ENCODE measurements at places on chromosomes 2 and 18.

DNA sequence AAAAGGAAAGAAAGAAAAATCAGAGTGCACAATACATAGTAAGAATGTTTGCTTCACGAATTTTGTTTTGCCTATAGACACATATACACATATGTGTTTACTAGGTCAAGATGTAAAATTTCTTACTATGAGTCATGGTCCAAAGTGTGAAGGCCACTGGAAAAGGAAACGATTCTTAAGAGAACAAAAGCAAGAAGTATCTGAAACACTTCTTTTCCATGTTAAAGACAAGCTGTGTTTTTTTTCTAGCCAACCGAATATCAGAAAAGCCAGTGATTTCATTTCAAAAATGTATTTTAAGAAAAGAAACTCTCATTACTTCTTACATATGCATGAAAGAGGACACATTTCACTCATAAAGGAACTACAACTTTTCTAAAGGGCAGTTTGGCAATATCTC is 24.9 kb downstream of the PECR start:
- H3K27me3 ChIP-seq: no peaks in the 10 kb centered on the region
- DNase-seq: no peak

DNA sequence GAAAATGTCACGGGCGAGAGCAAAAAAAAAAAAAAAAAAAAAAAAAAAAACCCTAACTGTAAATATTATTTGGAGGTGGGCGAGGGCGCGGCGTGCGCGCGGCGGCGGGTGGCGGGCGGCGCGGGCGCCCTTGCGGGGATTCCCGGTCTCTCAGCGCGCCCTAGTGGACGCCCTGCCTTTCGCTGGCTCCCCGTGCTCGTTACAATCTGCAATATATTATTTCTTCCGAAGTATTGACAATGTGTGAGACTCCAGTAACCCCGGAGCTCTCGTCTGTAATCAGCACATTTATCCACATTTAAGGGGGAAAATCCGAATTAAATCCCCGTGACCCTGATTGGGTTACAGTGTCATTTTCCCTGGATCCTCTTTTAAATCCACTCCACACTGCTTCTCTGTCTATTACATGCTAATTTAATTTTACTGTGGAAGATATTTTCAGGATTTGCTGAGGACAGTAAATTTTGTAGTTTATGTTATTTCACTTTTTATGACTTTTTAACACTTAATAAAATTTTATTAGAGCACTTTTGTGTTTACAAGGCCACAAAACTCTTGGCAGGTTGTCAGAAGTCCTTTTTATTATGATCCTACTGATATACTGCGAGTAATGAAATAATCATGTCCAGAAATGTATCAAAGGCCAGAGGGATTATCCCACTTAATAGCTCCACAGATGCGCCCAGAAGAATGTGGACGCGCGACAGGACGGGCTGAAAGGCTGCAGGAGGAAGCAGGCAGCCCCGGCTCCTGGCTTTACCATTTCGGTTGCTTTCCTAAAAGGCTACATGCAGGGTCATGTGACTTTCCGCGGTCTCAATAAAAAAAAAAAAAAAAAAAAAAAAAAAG is 369.1 kb downstream of the MTX2 start:
- H3K36me3 ChIP-seq: no peaks in the 10 kb centered on the region
- DNase-seq: peak; percentile 23
- H3K4me3 ChIP-seq: peak overlapping the region; percentile 49
- H3K27me3 ChIP-seq: peaks cover 59% of the 10 kb centered on the region

DNA sequence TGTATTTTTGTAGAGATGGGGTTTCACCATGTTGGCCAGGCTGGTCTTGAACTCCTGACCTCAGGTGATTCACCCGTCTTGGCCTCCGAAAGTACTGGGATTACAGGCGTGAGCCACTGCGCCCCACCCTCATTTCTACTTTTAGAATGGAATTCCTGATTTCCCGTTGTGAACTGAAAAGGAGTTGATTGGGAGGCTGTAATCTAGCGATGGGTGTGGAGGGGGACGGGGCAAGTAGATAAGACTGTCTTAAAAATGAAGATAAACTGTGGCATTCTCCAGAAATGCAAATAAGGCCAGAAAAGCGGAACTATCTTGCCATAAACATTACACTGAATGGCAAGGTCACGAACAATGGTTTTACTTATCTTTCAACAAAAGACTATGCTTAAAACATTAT is 135.4 kb downstream of the TRIB2 start:
- peaks cover 10% of the 10 kb centered on the region for H3K27me3 ChIP-seq
- no peaks in the 10 kb centered on the region for H3K4me1 ChIP-seq
- no peak overlapping the region for H3K27ac ChIP-seq

GRCh38 chr2:212908682-212909435 is 242.6 kb downstream of the IKZF2 start:
- H3K36me3 ChIP-seq: peaks cover 3% of the 10 kb centered on the region
- no peaks in the 10 kb centered on the region for H3K4me1 ChIP-seq
- H3K27ac ChIP-seq: no peak overlapping the region
- no peak for DNase-seq
- no peaks in the 10 kb centered on the region for H3K27me3 ChIP-seq

GRCh38 chr2:22513563-22513962 is 871.4 kb upstream of the KLHL29 start:
- no peaks in the 10 kb centered on the region for H3K4me1 ChIP-seq
- H3K4me3 ChIP-seq: no peak overlapping the region
- no peak for DNase-seq
- no peaks in the 10 kb centered on the region for H3K36me3 ChIP-seq
- H3K27me3 ChIP-seq: no peaks in the 10 kb centered on the region

GRCh38 chr18:37578886-37579513 is 13.4 kb upstream of the CELF4 start:
- H3K27me3 ChIP-seq: peaks cover 28% of the 10 kb centered on the region
- no peaks in the 10 kb centered on the region for H3K4me1 ChIP-seq
- H3K4me3 ChIP-seq: no peak overlapping the region
- no peak overlapping the region for H3K27ac ChIP-seq

- no peaks in the 10 kb centered on the region for H3K27me3 ChIP-seq
- no peak for DNase-seq
- H3K36me3 ChIP-seq: peaks cover 2% of the 10 kb centered on the region
Measured at GRCh38 chr2:142878031-142878678, 691 bp downstream of the KYNU start.

DNA sequence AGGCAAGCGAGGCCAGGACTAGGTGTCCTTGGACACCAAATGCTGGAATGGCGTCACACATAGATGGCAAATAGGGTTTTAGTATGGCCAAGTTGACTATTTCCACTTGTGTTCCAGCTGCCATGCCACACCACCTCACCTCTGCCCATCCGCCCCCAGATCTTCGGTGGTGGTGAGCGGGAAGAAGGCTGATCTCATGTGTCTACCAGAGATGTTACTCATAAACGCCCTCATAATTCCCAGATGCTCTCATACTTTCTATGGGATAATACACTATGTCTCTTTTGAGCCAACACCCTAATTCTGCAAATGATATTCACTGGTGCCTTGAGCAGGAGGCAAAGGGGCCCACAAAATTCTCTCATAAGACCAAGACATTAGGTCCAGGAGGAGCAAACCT is 281.1 kb upstream of the FN1 start:
- no peaks in the 10 kb centered on the region for H3K4me1 ChIP-seq
- H3K36me3 ChIP-seq: no peaks in the 10 kb centered on the region
- peaks cover 23% of the 10 kb centered on the region for H3K27me3 ChIP-seq
- no peak overlapping the region for H3K27ac ChIP-seq
- no peak for DNase-seq

DNA sequence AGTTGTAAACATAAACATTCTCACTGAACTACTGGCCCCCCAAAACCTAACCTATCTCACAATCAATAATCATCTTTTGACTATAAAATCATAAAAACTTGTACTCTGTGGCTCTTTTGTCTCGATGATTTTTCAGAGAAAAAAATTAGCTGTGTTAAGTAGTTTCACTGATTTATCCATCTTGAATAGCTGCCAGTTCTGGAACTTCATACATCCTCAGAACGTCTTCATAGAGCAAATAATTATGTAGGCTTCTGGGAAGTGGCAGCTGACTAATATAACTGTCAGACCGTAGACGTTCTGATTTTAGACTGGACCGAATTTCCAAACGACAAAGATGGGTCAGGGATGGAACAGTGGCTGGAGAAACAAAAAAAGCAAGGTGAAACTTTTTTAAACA is 97.3 kb upstream of the CHAC2 start:
- H3K36me3 ChIP-seq: peaks cover 4% of the 10 kb centered on the region
- no peak for DNase-seq
- H3K27me3 ChIP-seq: no peaks in the 10 kb centered on the region
- no peak overlapping the region for H3K27ac ChIP-seq

- peaks cover 55% of the 10 kb centered on the region for H3K4me1 ChIP-seq
- H3K36me3 ChIP-seq: peaks cover 12% of the 10 kb centered on the region
- DNase-seq: no peak
- H3K27me3 ChIP-seq: no peaks in the 10 kb centered on the region
Measured at GRCh38 chr18:35062408-35062807, 21.2 kb downstream of the MAPRE2 start.

DNA sequence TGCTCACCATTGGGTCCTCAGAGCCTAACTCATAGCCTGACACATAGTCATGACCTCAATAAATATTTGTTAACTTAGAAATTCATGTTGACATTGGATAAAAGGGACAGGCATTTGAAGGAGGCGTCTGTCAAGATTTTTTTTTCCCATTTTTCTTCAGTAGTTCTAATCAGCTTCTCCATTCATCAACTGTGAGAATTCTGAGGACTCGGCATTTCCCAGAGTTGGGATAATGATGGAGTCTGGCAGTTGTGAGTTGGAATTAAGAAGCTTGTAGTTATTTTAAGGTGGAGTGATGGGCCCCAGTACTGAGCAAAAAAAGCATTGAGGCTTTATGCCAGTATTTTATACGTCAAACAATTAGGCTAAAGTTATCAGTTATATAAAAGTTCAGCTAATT is 4.6 kb downstream of the SPATS2L start:
- H3K27ac ChIP-seq: no peak overlapping the region
- DNase-seq: no peak
- H3K27me3 ChIP-seq: no peaks in the 10 kb centered on the region

- no peak overlapping the region for H3K27ac ChIP-seq
- no peaks in the 10 kb centered on the region for H3K27me3 ChIP-seq
- H3K36me3 ChIP-seq: no peaks in the 10 kb centered on the region
Measured at GRCh38 chr2:2597712-2598111, 266.6 kb upstream of the MYT1L start.

DNA sequence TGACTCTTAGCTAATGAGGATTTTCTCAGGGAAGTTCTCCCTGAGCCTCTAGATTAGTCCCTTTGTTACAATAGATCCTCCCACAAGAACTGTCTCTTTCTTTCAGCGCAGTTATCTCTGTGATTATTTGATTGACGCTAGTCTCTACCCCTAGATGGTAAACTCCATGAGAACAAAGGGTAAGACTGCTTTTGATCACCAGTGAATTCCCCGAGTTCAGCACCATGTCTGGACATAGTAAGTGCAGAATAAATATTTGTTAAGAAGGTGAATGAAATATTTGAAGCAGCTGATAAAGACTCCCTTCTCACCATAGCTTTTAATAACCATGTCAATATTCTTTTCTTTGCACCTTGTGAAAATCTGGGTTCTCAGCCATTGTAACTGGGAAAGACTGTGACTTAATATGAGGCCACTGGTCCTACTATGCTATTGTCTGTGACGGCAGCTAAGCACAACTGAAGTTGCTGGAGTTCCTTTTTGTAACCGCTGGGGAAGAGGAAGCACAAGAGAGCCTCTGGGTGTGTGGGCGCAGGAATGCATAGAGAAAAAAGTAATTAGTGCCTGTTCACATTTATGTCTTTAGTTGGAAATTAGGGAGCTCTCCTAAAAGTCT is 214.7 kb downstream of the TGIF1 start:
- no peak overlapping the region for H3K4me3 ChIP-seq
- no peaks in the 10 kb centered on the region for H3K27me3 ChIP-seq
- no peak for DNase-seq
- H3K4me1 ChIP-seq: no peaks in the 10 kb centered on the region
- no peak overlapping the region for H3K27ac ChIP-seq

DNA sequence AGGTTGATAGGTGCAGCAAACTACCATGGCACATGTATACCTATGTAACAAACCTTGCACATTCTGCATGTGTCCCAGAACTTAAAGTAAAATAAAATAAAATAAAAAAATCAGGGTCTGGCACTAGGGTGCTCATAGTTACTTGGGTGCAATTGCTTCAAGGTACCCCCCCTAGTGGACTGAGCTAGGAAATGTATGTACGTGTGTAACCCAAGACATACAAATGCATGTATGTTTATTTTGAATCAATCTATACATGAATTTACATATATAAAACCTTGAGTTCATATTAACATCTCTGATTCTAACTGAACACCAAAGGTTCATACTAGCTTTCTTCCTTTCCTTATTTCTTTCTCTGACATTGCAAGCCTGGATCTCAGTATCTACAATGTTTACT is 51.5 kb downstream of the USP37 start:
- H3K4me1 ChIP-seq: peaks cover 11% of the 10 kb centered on the region
- H3K27me3 ChIP-seq: no peaks in the 10 kb centered on the region
- no peak overlapping the region for H3K27ac ChIP-seq
- peaks cover 5% of the 10 kb centered on the region for H3K36me3 ChIP-seq
- H3K4me3 ChIP-seq: no peak overlapping the region

DNA sequence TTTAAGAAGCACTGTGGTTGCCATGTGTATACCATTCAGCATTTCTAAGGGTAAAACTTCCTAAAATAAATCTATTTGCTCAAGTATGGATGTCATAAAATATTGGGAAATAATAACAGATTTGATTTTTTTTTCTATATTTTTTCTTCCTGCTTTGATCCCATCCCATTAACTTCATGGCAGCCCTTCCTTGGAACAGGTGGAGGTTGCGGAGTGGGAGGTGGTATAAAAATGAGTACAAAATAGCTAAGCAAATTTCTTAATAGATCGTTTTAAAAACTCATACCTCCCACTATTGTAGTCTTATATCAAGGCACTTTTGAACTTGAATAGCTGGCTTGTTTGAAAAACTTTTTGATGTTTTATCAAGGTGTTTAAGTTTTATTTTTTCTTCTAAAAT is 152.1 kb upstream of the KYNU start:
- H3K27ac ChIP-seq: no peak overlapping the region
- no peaks in the 10 kb centered on the region for H3K27me3 ChIP-seq
- H3K36me3 ChIP-seq: no peaks in the 10 kb centered on the region
- no peak for DNase-seq

GRCh38 chr2:193276988-193277387 is 1082.3 kb upstream of the TMEFF2 start:
- H3K36me3 ChIP-seq: no peaks in the 10 kb centered on the region
- H3K27ac ChIP-seq: no peak overlapping the region
- no peaks in the 10 kb centered on the region for H3K27me3 ChIP-seq
- H3K4me1 ChIP-seq: no peaks in the 10 kb centered on the region
- DNase-seq: no peak
- H3K4me3 ChIP-seq: no peak overlapping the region

Measured in central memory CD8-positive, alpha-beta T cell (primary cell).